ENCODE measurements at places on chromosomes 2 and 18. TPM values are rescaled to one million over a fixed set of nuclear protein-coding genes. Genes with fewer than 3 reads are reported as not detected.

Gene ANKRD29
- total RNA-seq = 6.9 TPM

Gene EPB41L5
- total RNA-seq = 16.2 TPM

DNA sequence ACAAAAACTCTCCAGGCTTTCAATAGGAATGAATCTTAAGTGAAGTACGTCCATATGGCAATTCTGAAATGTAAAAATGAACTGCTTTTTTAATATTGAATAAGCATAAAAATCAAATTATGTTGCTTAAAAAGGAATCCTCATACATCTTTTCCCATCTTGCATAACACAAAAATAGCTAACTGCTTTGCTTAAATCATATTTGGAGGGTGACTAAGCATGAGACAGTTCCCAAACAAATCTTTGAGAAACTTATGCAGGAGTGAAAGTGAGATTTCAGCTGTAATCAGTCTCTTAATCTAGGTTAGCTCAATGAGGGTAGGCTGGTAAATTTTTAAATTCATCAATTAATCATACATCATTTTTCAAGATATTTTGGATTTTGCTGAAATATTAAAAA lies 111.5 kb downstream of the MBD5 start:
- peak; percentile 72 for DNase-seq

- DNase-seq = no peak
Observed at GRCh38 chr2:10894264-10894935, 17.3 kb upstream of the KCNF1 start.

- DNase-seq = peak; percentile 27
Observed at GRCh38 chr2:211161236-211161635, 604.8 kb downstream of the CPS1 start.

- DNase-seq = no peak
Observed at GRCh38 chr2:19990416-19990728, 467 bp upstream of the WDR35 start.

DNA sequence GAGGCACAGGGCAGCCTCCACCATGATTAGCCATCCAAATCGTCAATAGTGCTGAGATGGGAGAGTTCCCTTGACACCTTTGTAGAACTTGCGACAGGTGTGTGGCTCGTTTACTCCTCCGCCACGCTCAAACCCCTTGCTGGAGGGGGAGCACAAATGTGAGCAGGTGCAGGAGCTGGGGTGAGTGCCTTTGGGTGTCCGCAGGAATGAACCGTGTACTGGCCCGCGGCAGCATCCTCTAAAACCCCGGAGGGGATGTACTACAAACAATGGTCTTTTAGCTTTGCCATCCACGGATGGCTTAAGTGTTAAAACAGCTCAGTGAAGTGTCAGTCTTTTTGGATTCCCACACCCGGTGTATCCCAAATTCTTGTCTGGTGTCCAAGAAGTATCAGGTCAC lies 21.4 kb upstream of the TDRD15 start:
- no peak for DNase-seq

- DNase-seq = peak; percentile 74
Observed at GRCh38 chr2:33230842-33231241, 245.6 kb upstream of the RASGRP3 start.

DNA sequence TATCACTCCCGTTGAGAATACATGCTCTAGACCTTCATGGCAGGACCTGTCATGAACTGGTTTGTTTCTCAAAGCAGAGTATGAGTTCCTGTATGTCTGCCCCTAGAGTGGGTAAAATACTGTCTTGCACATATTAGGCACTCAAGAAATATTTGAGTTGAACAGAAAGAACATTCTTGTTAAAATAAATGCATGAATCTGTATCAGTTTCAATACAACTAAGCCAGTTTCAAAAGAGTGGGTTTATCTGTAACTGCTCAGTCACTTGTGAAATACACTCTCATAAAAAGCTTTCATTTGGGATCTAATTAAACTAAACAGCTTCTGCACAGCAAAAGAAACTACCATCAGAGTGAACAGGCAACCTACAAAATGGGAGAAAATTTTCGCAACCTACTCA lies 69.2 kb downstream of the RFTN2 start:
- DNase-seq = no peak

- DNase-seq = no peak
Observed at GRCh38 chr2:221484761-221485502, 87.2 kb downstream of the EPHA4 start.

DNA sequence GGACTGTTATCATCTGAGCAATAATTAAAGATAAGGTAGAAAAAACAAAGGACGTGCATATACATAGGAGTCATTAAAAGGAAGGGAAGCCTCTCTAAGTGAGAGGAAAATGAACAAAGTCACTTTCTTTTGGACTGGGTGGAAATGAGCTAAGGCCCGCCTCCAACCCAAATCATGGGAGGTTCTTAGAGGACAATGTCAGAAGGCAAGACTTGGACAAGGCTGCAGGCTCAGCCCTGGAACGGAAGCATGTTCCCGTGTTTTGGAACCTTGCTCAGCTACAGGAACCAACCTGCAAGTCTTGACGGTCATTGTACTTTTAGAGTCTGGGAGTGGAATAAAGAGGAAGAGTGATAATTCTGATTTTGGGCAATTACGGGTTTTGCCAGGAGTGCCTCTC lies 59.4 kb upstream of the EPB41L3 start:
- no peak for DNase-seq

DNA sequence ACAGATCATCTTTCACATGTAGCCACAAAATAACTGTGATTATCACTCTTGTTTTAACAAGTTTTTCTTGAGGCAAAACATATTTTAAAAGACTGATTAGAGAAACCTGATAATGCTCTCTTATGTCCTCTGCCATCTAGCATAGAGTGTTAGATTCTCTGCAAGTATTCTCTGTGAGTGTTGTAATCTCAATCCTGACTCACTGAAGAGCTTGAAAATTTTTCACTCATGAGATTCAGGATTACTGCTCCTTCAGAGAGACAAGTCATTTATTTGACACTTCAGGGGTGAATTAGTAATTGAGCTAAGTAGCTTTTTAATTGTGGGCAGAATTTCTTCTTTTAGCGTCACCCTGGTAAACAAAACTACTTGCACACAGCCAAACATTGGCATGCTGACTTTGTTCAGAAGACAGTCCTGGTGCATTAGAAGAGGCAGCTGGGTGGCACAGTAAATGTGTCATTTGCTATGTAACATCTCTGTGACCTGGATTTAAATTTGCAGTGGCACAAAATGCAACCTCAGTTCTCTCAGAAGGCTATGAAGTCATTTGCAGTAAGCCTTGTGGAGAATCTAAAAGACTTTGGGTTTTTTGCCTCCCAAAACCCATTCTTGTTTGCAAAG lies 172.9 kb downstream of the LRP1B start:
- no peak for DNase-seq

All from fibroblast of lung (primary cell).